CD4-positive, alpha-beta T cell treated with Interleukin-4 for 1 hour (primary cell): ENCODE measurements at places on chromosomes 6 and 20.

- DNase-seq, result no peak
These were observed 1.7 kb downstream of the MUCL3 start for GRCh38 chr6:30942338-30943060.

DNA sequence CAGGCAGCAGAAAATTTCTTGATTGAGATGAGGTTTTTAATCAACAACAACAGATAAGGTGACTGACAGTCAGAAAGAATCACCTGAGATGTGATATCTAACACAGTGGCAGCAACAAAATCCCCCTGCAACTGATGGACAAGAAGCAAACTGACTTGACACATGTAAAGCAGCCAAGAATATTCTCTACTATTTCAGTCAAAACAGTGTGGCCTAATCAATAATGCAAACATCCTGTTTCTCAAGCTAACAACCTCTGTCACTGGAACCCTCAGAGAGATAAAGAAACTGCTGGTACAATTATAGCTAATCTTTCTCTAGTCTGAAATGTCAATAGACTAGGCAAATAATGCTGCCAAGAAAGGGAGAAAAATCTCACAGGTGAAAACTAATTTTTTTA, 4.6 kb upstream of the CGA start:
- no peak for DNase-seq

DNA sequence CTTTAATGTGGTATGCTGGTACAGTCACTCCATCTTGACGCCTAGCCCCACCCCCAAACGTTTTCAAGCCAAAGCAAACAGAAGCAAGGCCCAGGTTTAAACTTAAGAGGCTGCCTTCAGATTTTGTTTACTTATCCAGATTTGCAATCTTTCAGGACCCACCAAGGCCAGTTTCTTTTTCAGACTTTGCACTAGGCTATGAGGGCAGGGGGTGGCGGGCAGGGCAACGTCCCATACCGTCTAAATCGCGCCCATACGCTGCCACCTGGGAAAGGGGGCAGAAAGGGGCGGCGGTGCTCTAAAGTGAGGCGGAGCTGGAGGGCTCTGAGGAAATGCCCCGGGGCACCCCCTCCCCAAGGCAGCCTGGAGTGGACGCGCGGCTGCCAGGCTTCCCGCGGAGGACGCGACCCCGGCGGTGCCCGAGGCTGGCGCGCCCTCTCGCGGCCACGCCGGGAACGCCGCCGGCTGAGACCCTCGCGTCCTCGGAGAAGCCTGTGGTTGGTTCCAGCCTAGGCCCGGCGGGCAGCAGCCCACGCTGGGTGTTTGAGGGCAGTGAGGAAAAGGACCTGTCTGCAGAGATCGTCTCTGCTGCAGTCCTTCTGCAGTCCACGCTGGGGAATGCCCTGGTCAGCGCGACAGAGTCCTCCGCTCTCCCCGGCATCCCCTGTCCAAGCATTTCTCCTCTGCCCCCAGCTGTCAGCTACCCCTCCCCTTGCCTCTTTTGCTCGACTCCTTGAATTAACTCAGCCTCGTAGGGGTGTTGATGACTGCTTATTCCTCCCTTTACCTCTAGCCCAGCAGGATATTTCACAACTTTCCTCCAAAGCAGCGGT, 129.2 kb upstream of the PRND start:
- peak; percentile 27 for DNase-seq

GRCh38 chr6:169961772-169962561, 210.5 kb downstream of the ERMARD start:
- DNase-seq, result no peak

GRCh38 chr6:157556144-157556645, 175.2 kb downstream of the ZDHHC14 start:
- DNase-seq, result no peak
